ENCODE measurements at places on chromosomes 2 and 18.
A peak's percentile ranks its signal among the peaks of the same experiment; 100 is the strongest.

- H3K4me1 ChIP-seq = no peaks in the 10 kb centered on the region
Measured at GRCh38 chr18:60560071-60560470, 187.5 kb upstream of the MC4R start.

GRCh38 chr2:234395891-234396420, 100.9 kb downstream of the ARL4C start:
- no peak for DNase-seq
- H3K27ac ChIP-seq = no peak overlapping the region
- no peak overlapping the region for H3K4me3 ChIP-seq
- H3K4me1 ChIP-seq = no peaks in the 10 kb centered on the region
- no peaks in the 10 kb centered on the region for H3K36me3 ChIP-seq

GRCh38 chr2:60335533-60336237, 217.8 kb downstream of the BCL11A start:
- no peaks in the 10 kb centered on the region for H3K27me3 ChIP-seq
- no peak overlapping the region for H3K4me3 ChIP-seq
- no peak overlapping the region for H3K27ac ChIP-seq
- no peaks in the 10 kb centered on the region for H3K36me3 ChIP-seq
- H3K4me1 ChIP-seq = no peaks in the 10 kb centered on the region

- no peak for DNase-seq
- H3K27ac ChIP-seq = no peak overlapping the region
- H3K36me3 ChIP-seq = no peaks in the 10 kb centered on the region
Measured at GRCh38 chr2:64770781-64771334, 117.1 kb upstream of the SERTAD2 start.

DNA sequence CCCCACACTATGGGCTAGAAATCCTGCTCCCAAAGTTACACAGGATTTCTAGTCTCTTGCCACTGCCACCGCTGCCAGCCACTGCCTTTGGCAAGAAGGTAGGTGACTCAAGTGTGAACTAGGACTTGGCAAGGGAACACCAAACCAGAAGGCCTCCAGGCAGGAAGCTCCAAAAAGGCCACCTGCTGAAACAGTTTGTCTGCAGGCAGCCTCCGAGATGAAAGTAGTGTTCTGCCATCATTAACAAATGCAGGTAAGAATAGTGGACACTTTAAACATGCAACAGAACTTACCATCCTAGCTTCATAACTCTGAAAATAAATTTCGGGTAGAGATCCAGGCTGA, 3.9 kb downstream of the ANKRD44 start:
- H3K27ac ChIP-seq = peak overlapping the region; percentile 68
- H3K4me1 ChIP-seq = no peaks in the 10 kb centered on the region
- no peaks in the 10 kb centered on the region for H3K27me3 ChIP-seq
- no peaks in the 10 kb centered on the region for H3K36me3 ChIP-seq

GRCh38 chr18:56721491-56721890, 70.3 kb downstream of the WDR7 start:
- DNase-seq = no peak
- H3K27ac ChIP-seq = no peak overlapping the region
- no peaks in the 10 kb centered on the region for H3K27me3 ChIP-seq

- no peak overlapping the region for H3K27ac ChIP-seq
- no peak overlapping the region for H3K4me3 ChIP-seq
- H3K4me1 ChIP-seq = no peaks in the 10 kb centered on the region
- no peaks in the 10 kb centered on the region for H3K27me3 ChIP-seq
- DNase-seq = no peak
Measured at GRCh38 chr18:56982766-56983165, 164.1 kb upstream of the BOD1L2 start.

DNA sequence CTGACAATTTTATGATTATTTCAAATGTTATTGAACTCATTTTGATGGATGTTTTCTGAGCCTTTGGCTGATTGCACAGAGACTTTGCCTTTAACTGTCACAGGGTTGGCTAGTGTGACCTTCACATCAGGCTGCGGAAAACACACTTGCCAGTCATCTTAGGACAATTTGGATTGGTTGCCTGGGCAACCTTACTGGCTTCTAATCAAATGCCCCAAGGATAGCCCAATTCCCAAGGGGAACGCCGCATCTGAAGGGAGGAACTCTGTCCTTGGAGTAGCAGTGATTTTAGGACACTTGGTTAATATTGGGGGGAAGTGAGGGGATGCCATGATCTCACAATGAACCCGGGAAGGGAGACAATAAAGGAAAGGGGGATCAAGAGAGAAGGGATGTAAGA, 29.5 kb downstream of the OSBPL6 start:
- no peak overlapping the region for H3K4me3 ChIP-seq
- DNase-seq = no peak
- H3K27me3 ChIP-seq = no peaks in the 10 kb centered on the region
- no peaks in the 10 kb centered on the region for H3K36me3 ChIP-seq
- H3K4me1 ChIP-seq = no peaks in the 10 kb centered on the region

- H3K27me3 ChIP-seq = no peaks in the 10 kb centered on the region
- DNase-seq = no peak
- no peaks in the 10 kb centered on the region for H3K4me1 ChIP-seq
- no peaks in the 10 kb centered on the region for H3K36me3 ChIP-seq
- no peak overlapping the region for H3K4me3 ChIP-seq
Measured at GRCh38 chr2:63899639-63900038, 57.9 kb downstream of the UGP2 start.

GRCh38 chr2:190720691-190721090, 71.8 kb downstream of the NAB1 start:
- H3K4me3 ChIP-seq = no peak overlapping the region
- no peaks in the 10 kb centered on the region for H3K36me3 ChIP-seq

DNA sequence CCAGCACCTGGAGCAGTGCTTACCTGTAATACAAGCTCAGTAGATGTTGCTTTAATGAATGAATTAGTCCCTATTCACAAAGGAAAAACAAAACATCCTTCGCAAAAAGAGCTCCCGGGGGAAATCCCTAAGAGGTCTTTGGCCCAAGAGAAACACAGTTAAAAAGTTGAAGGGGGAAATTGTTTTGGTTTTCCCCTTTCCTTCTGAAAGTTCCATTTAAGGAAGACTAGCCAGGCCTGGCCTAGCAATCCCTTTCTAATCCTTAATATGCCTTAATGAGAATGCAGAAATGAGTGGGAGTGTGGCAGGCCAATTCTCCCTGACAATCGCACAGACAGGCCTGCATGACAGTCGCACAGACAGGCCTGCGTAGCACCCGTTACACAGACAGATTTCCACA, 33.5 kb upstream of the REL start:
- H3K27me3 ChIP-seq = no peaks in the 10 kb centered on the region
- H3K4me1 ChIP-seq = no peaks in the 10 kb centered on the region
- H3K4me3 ChIP-seq = no peak overlapping the region
- no peaks in the 10 kb centered on the region for H3K36me3 ChIP-seq
- no peak overlapping the region for H3K27ac ChIP-seq

GRCh38 chr18:48928787-48929186, 22.0 kb downstream of the SMAD7 start:
- H3K36me3 ChIP-seq = no peaks in the 10 kb centered on the region
- H3K4me1 ChIP-seq = peaks cover 50% of the 10 kb centered on the region
- peak; percentile 40 for DNase-seq
- peak overlapping the region; percentile 35 for H3K27ac ChIP-seq
- no peaks in the 10 kb centered on the region for H3K27me3 ChIP-seq
- peak overlapping the region; percentile 21 for H3K4me3 ChIP-seq

DNA sequence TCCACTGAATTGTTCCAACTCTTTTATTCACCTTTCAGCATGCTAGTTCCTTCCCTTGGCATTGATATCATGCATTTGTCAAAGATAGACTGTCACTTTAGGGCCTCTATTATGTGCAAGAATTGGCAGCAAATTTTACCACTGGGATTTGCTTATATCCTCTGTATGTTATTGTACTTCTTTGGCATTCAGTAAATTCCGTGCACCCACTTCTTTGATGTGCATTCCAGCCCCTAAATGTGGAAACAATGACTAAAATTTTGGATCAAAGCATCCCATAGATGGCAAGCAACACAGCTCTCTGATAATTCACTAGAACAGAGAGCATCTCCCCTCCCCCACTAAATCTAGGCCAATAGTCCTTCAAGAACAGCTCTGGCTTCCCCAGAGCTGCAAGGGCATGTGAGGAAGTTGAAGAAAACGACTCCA, 399.0 kb upstream of the HNRNPA3 start:
- no peaks in the 10 kb centered on the region for H3K36me3 ChIP-seq
- no peak overlapping the region for H3K27ac ChIP-seq
- peaks cover 7% of the 10 kb centered on the region for H3K4me1 ChIP-seq
- no peak for DNase-seq

DNA sequence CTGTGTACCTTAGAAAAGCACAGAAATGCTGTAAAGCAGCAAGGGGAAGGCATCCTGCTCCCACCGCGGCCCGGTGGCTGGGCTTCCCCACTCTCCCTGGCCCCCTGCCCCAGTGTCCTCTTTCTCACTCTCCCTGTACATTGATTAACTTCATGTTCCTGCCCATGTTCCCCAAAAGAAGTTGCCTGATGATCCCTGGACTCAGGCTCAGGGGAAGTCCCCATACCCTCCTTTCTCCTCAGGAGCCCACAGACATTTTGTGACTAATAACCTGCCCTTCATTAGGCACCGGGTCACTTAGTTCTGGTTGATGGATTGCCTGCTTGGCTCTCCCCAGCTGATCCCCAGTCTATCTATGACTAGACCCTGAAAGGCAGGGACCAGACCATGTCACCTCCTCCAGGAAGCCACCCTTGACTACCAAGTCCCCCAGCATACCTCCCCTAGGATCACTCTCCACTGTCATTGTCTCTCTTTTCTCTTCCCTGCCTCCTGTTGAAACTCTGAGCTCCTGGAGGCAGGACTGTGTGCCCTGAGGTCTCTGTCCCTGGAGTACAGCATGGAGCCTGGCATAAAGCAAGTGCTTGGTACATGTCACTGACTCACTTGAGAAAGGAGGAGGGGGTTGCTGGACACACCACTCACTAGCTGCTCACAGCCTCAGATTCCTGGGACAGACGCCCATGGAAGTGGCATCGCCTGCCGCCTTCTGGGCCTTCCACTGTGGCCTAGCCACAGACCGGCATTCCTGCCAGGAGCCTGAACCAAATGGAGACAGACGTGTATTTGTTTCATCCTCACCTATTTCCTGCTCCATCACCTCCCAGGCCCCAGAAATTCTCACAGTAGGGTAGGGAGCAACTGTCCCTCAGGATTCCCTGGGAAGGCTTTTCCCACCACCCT, 13.5 kb downstream of the MALL start:
- H3K4me3 ChIP-seq = no peak overlapping the region
- peak overlapping the region; percentile 95 for H3K27ac ChIP-seq
- H3K27me3 ChIP-seq = no peaks in the 10 kb centered on the region
- H3K4me1 ChIP-seq = peaks cover 75% of the 10 kb centered on the region

- no peaks in the 10 kb centered on the region for H3K27me3 ChIP-seq
- H3K4me1 ChIP-seq = no peaks in the 10 kb centered on the region
- H3K27ac ChIP-seq = no peak overlapping the region
- no peak overlapping the region for H3K4me3 ChIP-seq
- DNase-seq = no peak
Measured at GRCh38 chr2:11543337-11544216, 9.7 kb downstream of the GREB1 start.

DNA sequence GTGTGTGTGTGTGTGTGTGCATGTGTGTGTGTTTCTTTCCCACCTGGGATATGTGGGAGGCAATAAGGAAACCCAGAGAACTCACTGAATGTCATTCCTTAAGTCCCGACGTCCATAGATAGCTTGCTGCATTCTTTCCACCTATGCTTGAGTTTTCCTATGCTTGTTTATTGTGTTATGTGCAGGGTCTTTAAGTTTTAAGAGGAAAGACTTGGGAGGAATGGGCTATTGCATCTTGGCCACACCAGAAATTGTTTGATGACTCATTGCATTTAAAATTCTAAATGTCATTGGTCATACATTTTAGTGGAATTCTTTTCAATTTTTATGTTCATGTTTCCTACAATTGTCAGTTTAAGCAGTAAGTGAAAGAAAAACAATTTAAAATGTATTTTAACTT, 33.7 kb downstream of the STARD6 start:
- H3K27me3 ChIP-seq = no peaks in the 10 kb centered on the region
- no peak for DNase-seq
- no peaks in the 10 kb centered on the region for H3K4me1 ChIP-seq
- H3K36me3 ChIP-seq = no peaks in the 10 kb centered on the region

DNA sequence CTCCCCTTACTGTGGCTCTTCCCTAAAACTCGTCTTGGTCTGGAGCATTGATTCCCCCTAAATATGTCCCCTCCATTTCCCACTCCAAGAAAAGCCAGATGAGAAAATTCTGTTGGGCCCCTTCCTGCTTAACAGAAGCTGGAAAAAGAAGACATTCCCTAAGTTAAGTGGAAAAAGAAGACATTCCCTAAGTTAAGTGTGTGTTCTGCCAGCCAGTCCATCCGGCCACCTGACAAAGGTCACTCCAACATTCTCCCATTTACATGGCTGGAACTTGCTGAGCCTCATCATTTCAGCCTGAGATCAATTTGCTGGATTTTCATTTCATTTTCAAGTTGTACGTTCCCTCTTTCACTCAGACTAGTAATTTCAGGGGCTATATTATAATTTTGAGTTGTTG, 52.0 kb downstream of the LYPD1 start:
- peaks cover 32% of the 10 kb centered on the region for H3K4me1 ChIP-seq
- H3K36me3 ChIP-seq = no peaks in the 10 kb centered on the region
- H3K27me3 ChIP-seq = no peaks in the 10 kb centered on the region
- H3K27ac ChIP-seq = no peak overlapping the region
- DNase-seq = no peak

DNA sequence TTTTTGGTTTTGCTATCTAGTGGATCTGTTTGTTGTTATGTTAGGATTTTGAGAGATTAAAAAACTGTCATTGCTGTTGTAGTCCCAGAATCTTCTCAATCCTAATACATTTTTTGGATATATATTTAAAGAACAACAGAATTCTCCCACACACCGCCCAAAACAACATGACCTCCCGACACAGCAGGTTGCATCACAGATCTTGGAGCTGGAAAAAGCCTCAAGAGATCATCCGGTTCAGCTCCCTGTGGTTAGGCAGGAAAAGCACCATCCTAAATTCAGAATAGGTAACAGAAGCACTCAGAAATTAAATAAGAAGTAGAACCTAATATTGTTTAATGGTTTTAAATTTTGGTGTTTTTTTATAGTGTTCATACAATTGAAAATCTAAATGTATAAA, 251.4 kb upstream of the STON1 start:
- H3K27me3 ChIP-seq = no peaks in the 10 kb centered on the region
- H3K27ac ChIP-seq = no peak overlapping the region
- H3K4me3 ChIP-seq = no peak overlapping the region
- no peaks in the 10 kb centered on the region for H3K4me1 ChIP-seq
- no peak for DNase-seq

DNA sequence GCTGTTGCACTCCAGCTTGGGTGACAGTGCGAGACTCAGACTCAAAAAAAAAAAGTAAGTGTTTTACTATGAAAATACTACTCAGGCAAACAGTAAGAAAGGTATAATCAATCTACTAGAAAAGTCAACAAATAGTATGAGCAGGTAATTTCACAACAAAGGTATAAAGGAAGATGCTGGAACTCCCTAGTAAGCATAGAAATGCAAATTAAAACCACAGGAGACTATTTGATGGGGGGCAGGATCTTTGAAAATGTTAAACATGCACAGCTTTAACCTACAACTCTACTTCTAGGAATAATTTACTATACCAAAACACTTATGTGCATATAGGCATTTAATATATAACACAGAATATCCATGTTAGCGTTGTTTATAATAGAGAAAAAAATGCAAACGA, 24.3 kb upstream of the TNFAIP6 start:
- H3K27ac ChIP-seq = no peak overlapping the region
- peaks cover 4% of the 10 kb centered on the region for H3K4me1 ChIP-seq
- DNase-seq = no peak
- H3K27me3 ChIP-seq = peaks cover 4% of the 10 kb centered on the region
- no peaks in the 10 kb centered on the region for H3K36me3 ChIP-seq

Data from esophagus squamous epithelium (tissue), 5 donors.